ENCODE measurements at places on chromosomes 6 and 20. TPM values are rescaled to one million over a fixed set of nuclear protein-coding genes. Genes with fewer than 3 reads are reported as not detected.

RAET1L gene
- 1.5 TPM for total RNA-seq

TBC1D32 gene
- 13.8 TPM for total RNA-seq

MUCL3 gene
- 0.15 TPM for total RNA-seq

DNA sequence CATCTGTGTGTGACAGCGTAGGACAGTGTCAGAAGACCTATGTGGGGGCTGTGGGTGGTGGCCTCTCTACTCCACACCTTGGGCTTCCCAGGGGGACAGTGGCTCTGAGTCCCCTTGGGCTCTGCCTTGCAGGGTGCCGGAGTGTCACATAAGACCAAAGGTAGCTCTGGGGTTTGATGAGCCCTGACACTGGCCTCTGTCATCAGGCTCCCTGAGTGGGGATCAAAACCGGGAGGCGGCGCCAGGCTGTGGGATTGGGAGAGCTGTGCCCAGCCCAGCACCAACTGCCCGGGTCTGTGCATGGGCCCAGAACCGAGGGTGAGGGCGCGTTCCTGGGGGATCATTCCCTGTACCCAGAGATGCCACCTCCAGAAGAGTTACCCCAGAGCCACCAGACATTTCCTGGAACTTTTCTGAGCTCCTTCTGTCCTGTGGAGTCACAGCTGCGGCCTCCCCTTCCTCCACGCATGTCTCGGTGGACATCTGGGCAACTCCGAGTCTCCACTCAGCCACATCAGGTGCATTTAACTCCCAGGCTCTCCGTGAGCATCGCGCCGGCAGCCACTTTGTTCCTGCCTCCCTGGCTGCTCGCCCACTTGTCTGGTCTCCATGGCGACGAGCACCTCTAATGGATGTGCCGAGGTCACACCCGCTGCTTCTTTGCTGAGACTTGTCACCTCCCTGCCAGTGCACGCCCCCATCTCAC, 94.7 kb downstream of the TMEM242 start:
- H3K4me3 ChIP-seq = no peak overlapping the region
- H3K27me3 ChIP-seq = no peaks in the 10 kb centered on the region
- H3K36me3 ChIP-seq = no peaks in the 10 kb centered on the region
- peaks cover 3% of the 10 kb centered on the region for H3K4me1 ChIP-seq
- no peak for DNase-seq

DNA sequence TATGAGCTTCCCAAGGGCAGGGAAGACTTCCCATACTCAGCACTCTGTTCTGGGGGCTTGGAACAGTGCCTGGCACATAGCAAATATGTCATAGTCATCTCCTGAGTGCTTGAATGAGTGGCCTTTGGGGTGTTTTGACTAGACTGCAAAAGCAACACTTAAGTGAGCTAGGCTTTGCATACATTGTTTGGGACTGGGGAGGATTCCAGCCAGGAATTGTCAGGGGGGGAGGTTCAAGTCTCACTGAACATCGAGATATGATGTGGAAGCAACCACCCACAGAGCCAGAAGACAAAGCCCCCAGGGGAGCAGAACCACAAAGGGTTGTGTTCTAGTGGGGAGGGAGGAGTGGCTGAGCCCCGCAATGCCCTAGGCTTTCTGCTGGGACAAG, 98.4 kb downstream of the SYCP2 start:
- no peak for DNase-seq
- no peak overlapping the region for H3K27ac ChIP-seq
- H3K4me1 ChIP-seq = no peaks in the 10 kb centered on the region
- peaks cover 51% of the 10 kb centered on the region for H3K27me3 ChIP-seq

- H3K27me3 ChIP-seq = no peaks in the 10 kb centered on the region
- H3K4me1 ChIP-seq = no peaks in the 10 kb centered on the region
- no peaks in the 10 kb centered on the region for H3K36me3 ChIP-seq
- H3K27ac ChIP-seq = no peak overlapping the region
Measured at GRCh38 chr6:139942331-139942730, 567.9 kb upstream of the CITED2 start.
